Retinal pigment epithelial cell (primary cell): ENCODE measurements at places on chromosomes 3 and 15.

- no peak for DNase-seq
These were observed 815.9 kb downstream of the VGLL3 start for GRCh38 chr3:86175051-86175536.

DNA sequence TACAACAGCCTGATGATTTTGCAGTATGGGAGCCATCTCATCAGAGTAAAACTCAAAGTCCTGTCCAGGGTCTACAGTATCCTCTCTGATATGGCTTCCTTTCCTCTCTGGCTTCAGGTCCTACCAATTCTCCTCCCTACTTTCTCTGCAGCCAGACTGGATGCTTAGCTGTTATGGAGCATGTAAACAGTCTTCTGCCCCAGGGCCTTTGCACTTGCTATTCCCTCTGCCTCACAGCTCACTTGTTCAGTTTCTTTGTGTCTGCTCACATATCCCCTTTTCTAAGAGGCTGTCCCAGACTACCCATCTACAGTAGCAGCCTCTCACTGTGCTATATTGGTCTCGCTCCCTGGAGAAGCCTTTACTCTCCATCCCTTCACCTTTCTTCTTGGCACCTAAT lies 62.2 kb downstream of the TLNRD1 start:
- no peak for DNase-seq

DNA sequence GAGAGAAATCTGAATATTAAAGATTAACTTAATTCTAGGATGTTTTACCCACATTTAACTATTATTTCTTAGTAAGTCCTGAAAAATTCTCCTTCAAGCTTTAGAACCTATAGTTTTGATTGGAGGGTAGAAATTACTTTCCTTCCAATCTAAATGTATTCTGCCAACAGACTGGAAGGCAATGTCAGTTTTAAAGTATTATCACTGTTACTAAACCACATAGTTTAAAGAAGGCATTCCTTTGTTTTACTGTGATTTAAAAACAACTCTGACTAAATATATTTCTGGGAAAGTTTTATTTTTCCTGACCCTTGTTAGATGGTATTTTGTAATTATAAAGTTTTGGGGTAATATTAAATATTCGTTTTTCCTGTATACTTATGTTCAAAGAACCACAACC lies 382.5 kb downstream of the TBC1D5 start:
- DNase-seq = no peak

DNA sequence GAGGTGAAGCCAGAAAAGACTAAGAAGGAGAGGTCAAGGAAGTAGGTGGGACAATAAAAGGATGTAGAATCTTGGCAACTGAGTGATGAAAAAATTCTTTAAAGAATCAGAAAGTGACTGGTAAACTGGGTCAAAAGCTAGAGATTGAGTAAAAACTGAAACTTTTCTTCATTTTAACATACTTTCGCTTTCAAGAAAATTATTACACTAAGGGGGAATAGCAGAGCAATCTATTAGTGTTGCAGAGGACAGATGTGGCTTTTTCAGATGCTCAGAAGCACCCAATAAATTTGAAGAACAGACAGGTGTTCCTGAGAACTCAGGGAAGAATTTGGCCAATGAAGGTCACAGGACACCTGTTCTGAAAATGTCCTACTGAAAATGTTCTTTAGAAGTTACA lies 805.4 kb upstream of the ALCAM start:
- DNase-seq = no peak

DNA sequence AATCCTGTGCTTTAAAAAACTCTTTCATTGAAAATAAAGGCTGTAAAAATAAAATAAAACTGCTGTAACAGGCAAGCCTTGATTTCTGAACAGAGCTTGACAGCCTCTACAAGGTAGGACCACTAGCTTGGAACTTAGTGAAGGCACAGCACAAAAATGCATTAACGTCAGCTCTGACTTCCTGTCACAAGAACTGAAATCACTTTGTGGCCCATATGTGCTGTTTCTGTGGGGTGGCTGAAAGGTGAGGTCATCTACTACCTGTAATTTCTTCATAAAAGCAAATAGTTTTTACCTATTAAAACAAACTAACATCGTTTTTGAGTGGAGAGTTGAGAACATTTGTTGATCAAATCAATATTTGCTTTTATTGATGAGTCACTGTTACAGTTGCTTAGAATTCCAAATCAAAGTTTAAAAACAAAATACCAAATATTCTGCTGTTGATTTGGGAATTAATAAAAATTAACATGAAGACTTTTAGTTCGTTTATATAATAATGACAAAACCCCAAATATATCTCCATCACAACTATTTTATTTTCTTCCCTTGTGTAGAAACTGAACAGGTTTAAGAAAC lies 1034.1 kb downstream of the MCTP2 start:
- DNase-seq = no peak

DNA sequence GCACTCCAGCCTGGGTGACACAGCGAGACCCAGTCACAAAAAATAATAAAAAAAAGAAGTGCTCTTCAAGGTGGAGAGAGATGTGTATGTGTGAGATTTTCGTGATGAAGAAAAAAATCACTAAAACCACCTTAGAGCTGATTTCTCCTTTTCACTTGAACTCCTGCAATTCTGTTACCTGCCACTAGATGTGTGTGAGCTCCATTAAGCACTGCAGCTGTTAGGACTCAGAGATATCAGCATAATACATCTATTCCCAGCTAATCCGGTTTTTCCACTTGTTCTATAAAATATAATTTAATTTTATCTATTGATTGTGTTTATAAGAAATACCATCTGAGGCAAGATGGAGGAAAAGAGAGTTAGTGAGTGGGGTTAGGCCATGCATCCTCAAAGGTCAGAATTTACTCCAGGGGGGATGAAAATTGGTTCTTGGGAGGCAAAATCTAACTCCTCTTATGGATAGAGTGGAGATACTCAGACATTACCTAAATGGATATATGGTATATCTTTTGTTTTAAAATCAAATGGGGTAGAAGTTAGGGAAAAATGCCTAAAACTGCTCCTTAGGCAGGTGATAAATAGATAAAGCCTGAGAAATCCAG lies 152.7 kb downstream of the IL20RB start:
- no peak for DNase-seq

DNA sequence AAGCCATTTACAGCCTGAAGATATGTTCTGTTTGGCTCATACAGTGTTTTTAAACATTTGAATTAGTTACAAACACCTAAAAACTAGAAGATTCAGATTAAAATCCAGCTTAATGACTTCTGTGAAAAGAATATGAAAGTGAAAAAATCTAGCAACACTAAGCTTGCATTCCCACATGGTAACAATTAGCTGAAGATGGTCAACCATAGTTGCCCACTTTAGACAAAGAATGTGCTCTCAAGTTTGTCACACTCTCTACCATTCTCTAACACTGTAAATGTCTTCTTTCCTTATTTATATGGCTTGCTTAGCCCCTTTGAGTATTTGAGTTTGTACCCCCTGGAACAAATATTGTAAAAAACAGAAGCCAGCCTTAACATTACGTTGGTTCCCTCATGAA lies 32.7 kb downstream of the HDGFL3 start:
- DNase-seq = no peak

DNA sequence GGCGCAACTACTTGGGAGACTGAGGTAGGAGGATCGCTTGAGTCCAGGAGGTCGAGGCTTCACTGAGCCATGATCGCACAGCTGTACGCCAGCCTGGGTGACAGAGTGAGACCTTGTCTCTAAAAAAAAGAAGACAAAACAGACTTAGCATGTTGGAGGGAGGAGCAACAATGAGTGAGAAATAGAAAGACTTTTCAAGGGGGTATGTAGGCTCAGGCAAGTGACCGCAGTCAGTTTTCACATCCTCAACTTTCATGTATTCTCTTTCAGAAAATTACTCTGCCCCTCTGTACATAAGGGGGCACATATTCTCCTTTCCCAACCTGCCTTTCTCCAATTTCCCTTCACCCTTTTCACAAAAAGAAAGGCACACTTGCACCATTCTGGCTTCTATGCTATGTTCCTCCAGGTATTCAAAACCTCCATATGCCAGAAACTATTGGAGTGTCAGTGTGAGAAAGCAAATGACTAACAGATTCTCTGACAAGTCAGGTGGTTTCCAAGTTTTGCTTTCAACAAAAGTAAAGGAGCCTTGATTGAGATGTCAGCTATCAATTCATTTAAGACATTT lies 7.6 kb downstream of the NSUN3 start:
- DNase-seq = no peak

GRCh38 chr3:106317141-106318055 lies 448.6 kb upstream of the CBLB start:
- DNase-seq = peak; percentile 54

- DNase-seq = no peak
These were observed 184.1 kb upstream of the RASGRP1 start for GRCh38 chr15:38748710-38749109.

DNA sequence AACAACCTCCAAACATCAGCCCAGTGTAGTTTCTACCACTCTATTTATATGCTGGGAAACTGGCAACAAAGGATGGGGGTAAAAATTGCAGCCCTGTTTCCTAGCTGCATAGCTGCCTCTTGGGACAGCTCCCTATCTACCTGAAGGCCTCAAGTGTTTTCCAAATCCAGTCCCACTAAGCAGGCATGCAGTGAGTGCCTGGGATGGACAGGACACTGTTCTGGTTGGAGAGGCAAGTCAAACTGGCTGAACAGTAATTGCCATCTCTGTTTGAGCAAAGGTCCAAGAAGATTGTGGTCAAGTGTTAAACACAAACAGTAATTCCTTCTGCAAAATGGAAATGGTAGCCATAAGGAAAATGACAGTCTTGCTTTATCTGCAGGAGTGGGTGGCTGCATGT lies 125.4 kb downstream of the FMN1 start:
- no peak for DNase-seq

- no peak for DNase-seq
These were observed 158.2 kb downstream of the SPATA16 start for GRCh38 chr3:172982736-172983364.

- peak; percentile 45 for DNase-seq
These were observed 288.8 kb downstream of the FEZF2 start for GRCh38 chr3:62084558-62084957.

DNA sequence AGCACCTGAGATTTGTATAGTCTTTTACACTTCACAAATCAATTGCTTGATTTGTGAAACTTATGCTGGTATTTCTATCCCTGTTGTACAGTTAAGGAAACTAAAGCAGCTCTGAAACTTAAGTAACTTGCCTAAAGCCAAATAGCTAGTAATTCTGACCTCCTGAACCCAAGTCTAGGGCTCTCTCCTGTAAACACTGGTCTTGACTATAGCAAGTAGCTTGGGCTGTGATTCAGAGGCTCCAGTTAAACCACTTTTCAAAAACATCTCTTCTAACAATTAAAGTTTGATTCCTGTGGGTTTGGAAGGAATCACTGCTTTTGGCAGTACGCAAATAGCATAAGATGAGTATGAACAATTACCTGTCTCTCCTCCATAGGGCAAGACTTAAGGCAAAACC lies 18.5 kb upstream of the CMTM8 start:
- DNase-seq = no peak

- no peak for DNase-seq
These were observed 96.1 kb upstream of the ICE2 start for GRCh38 chr15:60574801-60575631.

DNA sequence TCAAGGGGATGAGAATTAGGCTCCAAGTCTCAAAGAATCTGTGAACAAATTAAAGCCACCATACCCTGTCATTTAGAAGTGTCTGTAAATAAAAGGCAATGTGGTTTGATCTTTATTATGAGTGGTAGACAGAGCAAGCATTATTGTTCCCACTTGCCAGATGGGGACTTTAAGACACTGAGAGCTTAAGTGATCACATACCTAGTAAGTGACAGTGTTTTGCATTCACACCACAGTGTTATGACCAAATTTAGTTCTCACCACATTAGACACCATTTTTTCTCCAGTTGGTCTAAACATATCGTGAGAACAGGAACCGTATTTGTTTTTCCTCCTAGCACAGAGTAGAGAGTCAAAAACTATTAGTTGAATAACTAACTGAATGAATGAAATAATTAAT lies 13.2 kb upstream of the ZBED2 start:
- DNase-seq = no peak

- DNase-seq = peak; percentile 59
These were observed 7.4 kb downstream of the EDEM1 start for GRCh38 chr3:5194801-5195509.

DNA sequence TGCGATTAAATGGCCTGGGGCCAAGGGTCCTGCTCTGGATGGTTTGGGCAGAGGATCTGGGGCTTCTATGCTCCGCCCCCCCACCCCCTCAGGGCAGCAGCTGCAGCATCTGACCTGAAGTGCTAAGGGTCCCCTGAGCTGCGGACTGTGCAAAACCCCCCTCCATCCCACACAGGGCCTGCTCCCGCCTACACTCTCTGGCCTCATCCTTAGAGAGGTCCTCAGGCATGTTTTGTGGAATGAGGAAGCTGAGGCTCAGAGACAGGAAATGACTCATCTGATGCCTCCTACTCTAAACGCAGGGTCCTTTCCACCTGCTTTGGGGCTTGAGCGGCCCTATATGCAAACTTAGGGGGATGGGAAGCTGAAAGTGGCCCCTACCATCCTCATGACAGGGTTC lies 59.5 kb upstream of the CTSH start:
- DNase-seq = peak; percentile 35

GRCh38 chr3:64353226-64353625 lies 128.0 kb upstream of the PRICKLE2 start:
- no peak for DNase-seq

DNA sequence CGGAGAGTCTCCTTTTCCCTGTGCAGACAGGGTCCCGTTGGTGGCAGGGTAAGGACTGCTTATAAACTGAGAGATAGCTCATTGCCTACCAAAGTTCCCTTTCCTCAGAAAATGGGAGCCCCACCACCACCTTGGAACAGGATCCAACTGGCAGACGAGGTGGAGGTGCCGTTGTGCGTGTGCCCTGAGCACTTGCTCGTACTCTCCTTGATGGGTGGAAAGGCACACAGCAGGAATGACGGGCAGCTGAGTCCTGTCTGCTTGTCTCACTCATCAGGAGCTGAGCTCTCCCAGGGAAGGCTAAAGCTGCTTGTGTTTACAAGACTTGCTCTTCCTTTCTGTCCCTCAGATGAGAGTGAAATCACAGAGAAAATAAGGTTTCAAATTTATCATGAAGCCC lies 60.7 kb downstream of the B3GNT5 start:
- DNase-seq = no peak

GRCh38 chr3:53863145-53863544 lies 16.8 kb downstream of the IL17RB start:
- DNase-seq = no peak

DNA sequence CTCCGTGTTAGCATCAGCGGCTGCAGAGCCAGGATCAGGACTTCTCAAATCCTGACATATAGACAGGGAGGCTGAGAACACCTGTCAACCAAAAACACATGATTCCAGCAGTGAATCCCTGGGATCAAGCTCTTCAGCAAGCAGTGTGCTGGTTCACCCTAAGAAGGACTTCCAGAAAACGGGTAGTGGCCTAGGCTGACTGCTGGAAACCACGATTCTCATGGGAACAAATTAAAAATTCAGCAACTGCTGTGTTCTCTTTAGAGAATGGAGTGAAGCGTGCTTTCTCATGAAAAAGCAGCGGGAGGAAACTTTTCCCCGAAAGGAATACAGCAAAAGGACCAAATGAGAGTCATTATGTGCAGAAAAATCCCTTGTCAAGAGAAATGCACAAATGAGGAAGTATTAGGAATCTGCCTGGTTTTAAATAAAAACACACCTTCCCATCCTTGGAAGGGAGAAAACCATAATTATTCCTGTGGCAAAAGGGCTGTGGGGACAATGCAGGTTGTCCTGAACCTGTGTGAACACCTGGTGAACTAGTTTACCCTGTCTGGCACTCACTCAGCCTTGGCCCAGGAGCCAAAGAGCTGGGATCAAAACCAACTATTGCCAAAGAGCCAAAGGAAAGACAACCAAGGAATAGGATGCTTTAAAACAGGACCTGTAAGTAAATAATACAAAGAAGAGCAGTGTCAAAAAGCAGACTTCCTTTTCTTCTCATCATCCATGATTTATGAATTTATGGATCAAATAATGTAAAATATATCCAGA lies 13.4 kb downstream of the IL12A start:
- DNase-seq = no peak
